ENCODE measurements at places on chromosomes 2 and 18.

GRCh38 chr2:10234409-10235094, 68.2 kb upstream of the HPCAL1 start:
- DNase-seq, result no peak

DNA sequence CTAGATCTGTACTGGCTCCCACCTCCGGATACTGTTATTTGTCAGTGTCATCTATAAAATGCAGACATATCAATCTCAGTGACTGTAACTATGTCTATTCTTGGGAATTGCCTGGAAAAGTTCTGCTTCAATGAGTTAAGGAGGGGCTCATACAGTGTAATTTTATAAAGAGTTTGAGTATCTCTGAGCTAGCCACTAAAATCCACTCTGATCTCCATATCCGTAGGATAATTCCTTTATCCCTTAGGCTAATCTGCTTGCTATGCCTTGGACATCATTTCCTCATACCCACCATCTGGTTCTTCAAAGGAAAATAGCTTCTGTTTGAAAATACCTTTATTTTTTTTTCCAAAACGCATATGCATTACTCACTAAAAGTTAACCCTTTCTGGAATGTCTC, 863.2 kb downstream of the SUCLG1 start:
- no peak for DNase-seq

DNA sequence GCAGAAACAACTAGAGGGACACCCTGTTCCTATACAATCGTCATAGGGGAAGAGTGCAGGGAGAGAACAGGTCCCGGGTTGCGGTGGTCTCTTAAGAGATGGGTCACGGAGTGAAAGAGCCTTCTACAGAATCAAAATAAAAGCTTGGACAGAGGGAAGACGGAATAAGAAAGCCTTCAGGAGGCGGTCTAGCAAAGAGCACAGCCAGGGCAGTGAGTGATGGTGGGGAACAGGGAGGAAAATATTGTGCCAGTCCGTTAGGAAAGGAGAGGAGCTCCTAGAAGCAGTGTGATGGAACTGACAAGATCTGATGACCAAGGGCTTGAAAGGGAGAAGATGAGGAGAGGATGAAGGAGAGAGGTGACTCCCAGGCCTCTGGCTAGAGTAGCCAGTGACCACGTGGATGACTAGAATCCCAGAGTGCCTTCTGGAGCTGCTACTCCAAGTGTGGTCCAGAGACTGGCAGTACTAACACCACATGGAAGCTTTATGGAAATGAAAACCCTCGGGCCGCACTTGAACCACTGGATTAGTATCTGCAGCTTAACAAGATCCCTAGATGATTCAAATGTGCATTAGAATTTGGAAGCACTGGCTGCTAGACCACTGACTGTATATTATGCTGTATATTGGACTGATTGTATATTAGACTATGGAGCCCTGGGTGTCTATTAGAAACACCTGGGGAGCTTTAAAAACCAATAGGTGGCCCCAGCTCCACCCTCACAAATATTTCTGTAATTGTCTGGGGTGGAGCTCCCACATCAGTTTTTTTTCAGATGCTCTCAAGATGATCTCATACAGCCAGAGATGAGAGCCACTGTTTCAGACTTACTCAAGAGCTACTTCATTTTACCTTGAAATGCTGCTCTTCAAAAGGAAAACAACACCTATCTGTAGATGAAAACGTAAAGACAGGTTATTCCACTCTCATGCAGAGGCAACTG, 1.1 kb upstream of the EVA1A start:
- no peak for DNase-seq

DNA sequence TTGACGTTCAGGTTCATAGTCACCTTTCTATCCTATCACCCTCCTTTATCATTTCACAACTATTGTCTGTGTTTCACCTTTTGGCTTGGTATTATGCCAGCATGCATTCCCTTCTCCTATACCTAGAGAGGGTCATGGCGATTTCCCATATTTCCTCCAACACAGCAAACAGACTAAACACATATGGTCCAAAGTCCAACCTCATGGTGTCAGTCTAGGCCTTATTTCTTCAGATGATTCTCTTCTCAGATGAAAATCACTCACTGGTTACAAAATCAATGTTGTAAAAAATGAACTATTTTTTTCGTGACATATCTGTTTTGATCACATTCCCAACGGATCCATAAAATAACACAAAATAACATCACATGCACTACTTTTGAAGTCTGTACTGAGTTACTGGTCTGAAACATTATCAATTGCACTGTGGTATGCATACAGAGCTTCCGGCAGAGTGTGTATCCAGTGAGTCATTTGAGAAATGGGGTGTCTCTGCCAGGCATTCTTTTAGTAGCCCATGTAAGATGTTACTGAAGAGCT, 204.8 kb upstream of the GALNT5 start:
- DNase-seq, result no peak

- no peak for DNase-seq
Observed at GRCh38 chr18:49638891-49639557, 77.2 kb downstream of the LIPG start.

DNA sequence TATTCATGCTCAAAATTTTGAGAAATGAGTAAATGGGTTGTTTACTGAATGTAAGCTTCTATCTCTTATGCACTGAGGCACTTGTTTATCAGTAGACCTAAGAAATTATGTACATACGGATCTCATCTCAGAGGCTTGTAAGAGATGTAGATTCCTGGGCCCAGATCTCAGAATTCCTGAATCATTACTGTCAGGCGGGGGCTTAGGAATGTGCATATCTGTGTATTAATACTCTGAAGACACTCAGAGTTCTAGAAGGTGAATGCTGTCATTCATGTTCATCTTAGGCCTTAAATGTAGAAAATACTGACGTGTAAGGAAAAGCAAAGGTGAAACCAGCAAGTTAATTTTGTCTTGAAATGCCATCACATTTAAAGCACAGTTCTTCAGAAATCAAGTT, 169.6 kb downstream of the FMNL2 start:
- no peak for DNase-seq

DNA sequence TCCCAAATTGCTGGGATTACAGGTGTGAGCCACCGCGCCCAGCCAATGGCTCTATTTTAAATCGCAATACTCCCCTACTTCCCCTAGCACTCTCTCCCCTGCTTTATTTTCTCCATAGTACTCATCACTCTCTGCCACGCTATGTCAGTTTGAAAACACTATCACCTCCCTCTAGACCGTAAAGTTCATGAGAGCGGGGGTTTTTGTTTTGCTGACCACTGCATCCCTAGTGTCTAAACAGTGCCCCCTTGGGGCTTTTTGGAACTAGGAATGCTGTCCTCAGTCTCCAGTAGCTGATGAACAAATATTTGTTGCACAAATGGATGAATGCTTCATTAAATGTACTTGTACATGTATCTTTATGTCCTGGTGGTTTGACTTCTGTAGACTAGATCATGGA, 44.1 kb downstream of the ATOH8 start:
- DNase-seq, result no peak

DNA sequence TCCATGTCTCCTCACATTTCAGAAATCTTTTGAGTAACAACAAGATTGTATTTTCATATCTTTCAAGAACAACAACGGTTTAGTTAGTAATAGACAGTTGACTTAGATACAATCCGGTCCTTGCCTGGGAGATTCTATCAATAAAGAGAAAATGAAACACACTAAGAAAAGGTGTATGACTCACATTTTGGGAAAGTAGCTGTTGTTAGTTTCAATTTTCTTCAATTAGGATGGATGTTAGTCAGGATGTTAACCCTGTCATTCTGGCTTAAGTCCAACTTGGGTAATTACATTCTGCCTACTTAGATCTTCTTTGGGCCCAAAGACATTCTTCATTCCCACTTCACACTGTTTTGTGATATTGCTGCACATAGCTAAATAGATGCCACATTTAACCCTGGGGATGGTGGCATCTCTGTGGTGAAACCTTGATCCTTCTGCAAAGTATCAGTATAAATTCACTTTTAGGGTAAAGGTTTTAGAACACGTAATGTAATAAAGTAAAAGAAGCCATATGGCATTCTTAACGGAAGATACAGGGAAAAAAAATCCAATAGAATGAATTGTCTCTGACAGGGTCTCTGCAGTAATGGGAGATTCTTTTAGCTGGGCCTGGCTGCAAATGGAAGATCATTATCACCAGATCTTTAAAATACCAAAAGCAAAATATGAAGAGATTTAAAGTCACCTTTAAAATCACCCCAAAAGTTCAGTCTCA, 365.5 kb downstream of the FIGN start:
- no peak for DNase-seq

- no peak for DNase-seq
Observed at GRCh38 chr2:49278561-49278960, 124.2 kb upstream of the FSHR start.

GRCh38 chr2:58065248-58065647, 18.6 kb downstream of the VRK2 start:
- DNase-seq, result no peak

GRCh38 chr2:49359721-49360406, 205.5 kb upstream of the FSHR start:
- DNase-seq, result no peak

- peak; percentile 33 for DNase-seq
Observed at GRCh38 chr2:61434314-61434713, 36.6 kb downstream of the USP34 start.

GRCh38 chr18:8424481-8424880, 184.8 kb upstream of the RAB12 start:
- DNase-seq, result no peak

- DNase-seq, result no peak
Observed at GRCh38 chr2:239305771-239306170, 95.0 kb downstream of the HDAC4 start.

DNA sequence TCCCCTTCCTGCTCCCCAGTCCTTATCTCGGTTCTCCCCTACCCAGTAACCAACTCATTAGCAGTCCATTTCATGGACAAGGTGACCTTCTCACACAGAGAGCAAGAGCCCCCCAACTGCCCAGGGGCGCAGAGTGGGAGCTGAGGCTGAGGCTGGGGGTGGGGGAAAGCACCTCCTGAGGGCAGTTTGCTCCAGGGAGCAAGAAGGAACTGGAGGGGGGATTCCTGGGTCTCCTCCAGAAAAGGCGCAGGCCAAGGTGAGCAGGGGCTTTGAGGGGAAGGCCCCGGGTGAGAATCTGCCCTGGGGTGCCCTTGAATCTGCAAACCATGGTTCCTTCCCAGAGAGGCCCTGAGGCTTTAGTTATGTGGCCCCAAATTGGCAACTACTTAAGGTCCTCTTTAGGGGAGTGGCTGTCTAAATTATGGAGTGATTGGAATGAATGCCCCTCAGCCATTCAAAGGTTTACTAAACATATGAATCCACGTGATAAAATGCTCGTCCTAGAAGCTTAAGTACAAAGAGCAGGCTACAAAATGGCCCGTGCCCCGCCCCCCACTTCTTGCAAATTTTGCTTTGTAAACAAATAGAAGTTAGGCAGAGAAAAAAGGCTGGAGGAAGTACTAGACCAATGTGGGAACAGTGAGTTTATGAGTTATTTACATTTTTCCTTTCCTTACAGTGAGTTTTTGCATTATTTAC, 123.5 kb upstream of the HS6ST1 start:
- no peak for DNase-seq

GRCh38 chr2:234632527-234633391, 135.9 kb upstream of the ARL4C start:
- no peak for DNase-seq

- no peak for DNase-seq
Observed at GRCh38 chr18:21538230-21538629, 62.3 kb downstream of the ESCO1 start.

DNA sequence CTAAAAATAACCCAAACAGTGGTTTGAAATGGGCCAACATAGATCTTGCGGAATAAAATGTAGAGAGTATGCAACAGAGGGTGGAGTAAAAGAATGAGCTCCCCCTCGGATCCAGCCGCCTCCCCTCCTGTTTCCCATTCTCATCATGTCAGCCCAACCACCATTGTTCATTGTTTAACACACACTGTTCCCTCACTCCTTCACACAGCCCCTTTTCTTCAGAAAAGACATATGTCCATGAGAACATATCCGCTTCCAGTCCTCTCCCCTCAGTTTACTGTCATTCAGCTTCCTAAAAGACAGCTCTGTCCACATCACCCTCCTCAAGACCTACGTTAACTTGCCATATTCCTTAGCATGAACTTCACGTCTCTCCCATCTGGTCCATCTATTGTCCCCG, 62.9 kb upstream of the SERTAD2 start:
- no peak for DNase-seq

DNA sequence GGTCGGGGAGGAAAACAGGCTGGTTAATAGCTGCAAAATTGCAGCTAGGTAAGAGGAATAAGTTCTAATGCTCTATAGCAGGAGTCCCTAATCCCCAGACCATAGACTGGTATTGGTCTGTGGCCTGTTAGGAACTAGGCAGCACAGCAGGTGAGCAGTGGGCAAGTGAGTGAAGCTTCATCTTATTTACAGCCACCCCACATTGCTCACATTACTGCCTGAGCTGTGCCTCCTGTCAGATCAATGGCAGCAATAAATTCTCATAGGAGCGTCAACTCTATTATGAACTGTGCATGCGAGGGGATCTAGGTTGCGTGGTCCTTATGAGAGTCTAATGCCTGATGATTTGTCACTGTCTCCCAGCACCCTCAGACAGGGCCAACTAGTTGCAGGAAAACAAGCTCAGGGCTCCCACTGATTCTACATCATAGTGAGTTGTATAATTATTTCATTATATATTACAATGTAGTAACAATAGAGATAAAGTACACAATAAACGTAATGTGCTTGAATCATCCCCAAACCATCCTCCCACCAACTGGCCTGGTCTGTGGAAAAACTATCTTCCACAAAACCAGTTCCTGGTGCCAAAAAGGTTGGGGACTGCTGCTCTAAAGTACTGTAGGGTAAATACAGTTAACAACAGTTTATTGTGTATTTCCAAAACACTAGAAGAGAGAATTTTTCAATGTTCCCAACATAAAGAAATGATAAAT, 91.7 kb upstream of the TFCP2L1 start:
- no peak for DNase-seq

DNA sequence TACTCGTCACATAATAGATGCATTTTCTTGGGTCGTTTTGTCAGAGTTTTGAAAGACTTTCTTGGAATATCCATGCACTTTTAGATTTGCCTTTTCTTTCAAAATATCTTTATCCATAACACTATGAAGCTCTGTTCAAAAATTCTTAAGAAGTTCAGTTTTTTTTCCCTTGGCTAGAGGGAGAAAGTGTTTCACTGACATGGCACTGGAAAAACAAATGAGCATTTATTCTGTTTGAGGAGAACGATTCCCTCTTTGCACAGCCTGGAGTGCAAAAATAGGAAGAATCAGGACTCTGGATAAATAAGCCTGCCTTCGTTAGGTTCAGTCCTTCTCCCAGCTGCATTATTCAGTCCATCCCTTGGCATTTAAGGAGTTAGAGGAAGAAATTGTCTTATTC, 91.0 kb upstream of the RPE start:
- DNase-seq, result no peak

- no peak for DNase-seq
Observed at GRCh38 chr18:61057443-61057842, 275.8 kb upstream of the CDH20 start.

DNA sequence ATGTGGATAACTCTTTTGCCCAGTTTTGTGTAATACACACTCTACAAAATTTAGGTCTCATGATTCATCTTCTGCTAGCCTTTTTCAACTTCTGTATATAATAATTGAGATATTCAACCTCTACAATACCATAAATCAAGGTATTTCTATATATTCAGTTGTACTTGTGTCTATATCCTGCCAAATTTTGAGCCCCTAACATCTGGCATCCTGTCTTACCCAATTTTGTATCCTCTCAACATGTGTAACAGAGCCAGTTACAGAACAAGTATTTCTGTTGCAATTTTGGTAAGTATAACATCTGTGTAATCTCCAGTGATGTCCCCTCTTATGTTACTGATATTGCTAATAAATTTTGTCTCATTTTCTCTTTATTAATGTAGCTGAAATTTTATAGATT, 145.8 kb downstream of the TRIB2 start:
- no peak for DNase-seq

GRCh38 chr2:54927085-54927750, 123.0 kb downstream of the RTN4 start:
- DNase-seq, result no peak
